ENCODE measurements at places on chromosomes 12 and 14.

DNA sequence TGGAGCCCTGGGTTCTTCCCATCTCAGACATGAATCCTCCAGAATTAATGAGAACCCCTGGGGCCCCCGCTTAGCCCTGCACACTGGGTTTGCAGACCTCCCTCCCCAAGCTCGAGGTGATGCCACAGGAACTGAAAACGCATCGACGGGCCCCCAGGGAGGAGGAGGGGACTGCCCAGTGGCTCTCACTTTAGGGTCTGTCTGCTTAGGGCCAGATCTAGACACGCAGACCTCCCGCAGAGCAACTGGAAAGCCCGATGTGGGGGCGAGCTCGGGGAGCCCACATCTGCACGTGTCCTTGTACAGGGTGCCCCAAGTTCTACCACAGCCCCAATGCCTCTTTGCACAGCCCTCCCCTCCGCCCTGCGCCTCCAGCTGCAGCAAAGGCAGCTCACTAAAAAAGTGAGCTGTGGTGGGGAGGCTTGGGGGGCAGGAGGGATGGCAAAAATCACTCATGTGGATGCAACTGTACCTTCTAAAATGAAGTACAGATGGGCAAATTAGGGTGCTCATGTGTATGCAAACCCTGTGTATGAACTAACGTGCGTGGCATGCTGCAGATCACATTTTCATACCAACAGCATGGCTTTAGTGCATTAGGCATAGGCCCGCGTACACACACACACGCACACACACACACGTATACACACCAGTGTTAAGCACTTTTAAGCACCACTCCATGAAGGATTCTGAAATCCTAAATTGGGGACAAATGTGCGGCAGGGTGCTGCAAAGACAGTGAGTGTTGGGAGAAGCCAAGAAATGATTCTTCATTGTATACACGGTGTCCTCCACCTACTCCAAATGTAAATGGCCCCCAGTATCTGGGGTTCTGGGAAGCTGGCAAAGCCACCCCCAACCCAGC lies 99.9 kb upstream of the MAP1LC3B2 start:
- no peak for DNase-seq

DNA sequence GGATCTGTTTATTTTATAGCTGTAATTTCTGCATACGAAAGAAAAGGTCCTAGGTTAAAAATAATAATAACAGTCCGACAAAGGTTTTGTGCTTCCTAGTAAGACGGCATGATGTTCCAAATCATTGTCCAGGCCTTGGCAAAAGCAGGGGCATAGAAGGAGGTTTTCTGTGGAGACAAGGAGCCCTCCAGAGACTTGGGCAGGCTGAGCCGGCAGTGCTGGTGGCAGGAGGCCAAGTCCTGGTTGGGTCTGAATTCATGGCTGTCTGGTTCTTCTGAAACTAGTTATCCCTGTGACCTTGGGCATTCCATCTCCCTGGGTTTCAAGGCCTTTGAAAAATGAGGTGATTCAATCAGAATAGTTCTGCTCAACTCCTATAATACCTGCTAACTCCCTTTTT lies 44.0 kb downstream of the KCNK13 start:
- DNase-seq: no peak

GRCh38 chr12:11787933-11788849 lies 138.7 kb downstream of the ETV6 start:
- DNase-seq: no peak

DNA sequence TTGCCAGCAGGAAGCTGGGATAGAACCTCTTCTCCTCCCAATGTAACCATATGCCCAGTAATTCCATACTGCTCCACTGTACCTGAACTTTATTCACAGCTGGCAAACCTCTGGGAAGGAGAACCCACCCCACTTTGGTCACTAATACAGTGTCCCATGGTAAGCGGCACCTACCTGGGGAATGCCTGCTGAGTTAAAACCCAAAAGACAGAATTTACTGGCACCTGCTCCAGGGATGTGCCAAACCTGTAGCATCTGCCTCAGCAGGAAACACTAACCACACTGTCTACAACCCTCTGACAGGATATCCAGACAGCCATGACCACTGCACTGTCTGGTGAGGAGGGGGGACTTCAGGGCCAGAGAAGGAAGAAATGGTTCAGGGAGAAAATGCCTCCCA lies 26.6 kb downstream of the DDX24 start:
- no peak for DNase-seq

- DNase-seq: no peak
These were observed 197.1 kb downstream of the MED13L start for GRCh38 chr12:116080415-116080814.

DNA sequence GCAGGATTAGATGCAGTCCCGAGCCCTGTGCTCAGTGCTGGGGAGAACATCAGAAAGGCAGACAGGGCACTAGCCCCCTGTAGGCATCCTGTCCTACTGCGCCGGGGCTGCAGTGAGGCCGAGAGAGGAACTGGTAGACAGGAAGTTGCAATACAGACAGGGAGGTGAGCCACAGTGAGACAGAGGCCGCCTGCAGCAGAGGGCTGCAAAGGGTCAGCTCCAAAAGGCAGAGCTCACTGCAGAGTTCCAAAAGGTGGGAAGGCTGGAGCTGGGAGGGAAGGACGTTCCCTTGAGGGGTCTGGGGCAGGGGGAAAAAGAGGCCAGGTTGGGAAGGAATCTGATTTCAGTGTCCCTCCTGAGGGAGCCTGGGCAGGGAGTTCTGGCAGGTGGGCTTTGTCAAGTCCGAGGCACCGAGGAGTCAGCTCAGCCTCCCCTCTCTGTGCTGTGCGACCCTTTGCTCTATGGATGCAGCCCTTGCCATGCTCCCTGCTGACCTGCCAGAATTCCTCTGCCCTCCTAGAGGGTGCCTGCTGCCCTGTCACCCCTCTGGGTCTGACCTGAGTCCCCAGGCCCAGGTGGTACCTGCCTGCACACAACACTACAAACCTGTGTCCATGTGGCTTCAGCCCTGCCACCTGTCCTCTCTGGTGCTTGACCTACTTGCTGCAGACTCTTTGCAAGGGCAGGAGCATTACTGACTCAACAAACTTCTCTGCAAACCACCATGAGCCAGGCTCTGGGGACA lies 63.5 kb downstream of the PRMT8 start:
- no peak for DNase-seq

- DNase-seq: no peak
These were observed 77.1 kb upstream of the ANKS1B start for GRCh38 chr12:100061814-100062213.

DNA sequence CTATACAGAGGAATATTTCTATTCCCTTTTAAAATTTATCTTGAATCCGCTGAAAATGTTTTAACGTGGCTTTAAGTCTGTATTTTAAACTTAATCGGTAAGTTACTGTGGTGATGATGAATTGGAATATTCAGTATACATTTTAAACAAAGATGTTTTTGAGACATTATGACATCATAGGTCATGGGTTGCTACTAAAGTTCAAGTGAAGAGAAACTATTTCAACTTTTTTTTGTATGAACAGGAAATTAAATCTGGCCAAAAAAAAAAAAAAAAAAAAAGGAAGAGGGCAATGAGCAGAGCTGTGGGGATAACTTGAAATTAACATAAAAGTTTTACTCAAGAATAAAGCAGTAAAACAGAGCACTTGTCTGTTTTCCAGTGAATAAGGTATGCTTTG lies 109.0 kb downstream of the PLEKHA5 start:
- no peak for DNase-seq

DNA sequence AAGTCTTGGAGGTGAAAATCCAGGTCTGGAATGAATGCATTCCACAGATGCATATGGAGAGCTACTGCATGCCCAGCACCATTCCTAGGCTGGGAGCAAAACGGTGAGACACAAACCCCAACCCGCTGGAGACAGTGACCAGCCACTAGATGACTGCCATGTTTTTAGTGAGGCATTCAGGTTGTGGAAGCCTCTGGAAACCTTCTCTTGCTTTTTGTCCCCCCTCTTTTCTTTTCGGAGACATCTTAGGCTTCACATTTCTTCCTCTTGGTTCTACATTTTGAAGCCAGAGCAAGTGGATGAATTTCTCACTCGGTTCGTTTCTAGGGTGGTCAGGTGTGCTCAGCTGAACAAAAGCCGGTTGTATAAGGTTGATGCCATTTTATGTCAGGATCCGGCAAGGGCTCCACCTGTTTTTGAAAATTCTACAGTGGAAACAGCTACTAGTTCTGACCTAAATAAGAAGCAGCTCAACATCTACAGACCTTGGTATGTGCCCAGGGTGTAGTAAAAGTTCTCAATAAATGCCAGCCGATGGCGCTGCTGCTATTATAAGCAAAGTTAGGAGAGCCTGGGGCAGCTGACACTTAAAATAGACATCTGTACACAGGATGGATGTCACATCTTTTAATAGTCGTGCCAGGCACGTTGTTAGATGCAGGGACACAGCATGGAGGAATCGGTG lies 1.8 kb upstream of the ZNF839 start:
- peak; percentile 51 for DNase-seq

- no peak for DNase-seq
These were observed 19.1 kb downstream of the DACT1 start for GRCh38 chr14:58656671-58657411.

DNA sequence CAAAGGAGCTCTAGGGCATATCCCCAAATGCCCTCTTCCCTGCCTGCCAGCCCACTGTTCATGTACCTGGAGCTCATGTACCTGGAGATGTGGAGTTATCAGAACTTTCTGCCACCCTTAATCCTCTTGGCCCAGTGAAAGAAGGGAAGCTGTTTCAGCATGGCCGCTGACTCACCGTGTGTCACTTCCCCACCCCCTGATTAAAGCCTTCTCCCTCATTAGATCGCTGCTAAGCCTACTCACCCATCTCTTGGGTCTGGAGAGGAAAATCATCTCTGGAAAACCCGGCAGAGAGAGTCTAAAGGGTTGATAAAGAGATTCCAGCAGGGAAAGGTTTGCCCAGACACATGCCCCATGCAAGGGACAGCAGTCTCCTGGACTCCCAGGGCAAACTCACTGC lies 4.5 kb upstream of the LTBP2 start:
- peak; percentile 31 for DNase-seq

- no peak for DNase-seq
These were observed 180.2 kb downstream of the ACSS3 start for GRCh38 chr12:81257947-81258551.

DNA sequence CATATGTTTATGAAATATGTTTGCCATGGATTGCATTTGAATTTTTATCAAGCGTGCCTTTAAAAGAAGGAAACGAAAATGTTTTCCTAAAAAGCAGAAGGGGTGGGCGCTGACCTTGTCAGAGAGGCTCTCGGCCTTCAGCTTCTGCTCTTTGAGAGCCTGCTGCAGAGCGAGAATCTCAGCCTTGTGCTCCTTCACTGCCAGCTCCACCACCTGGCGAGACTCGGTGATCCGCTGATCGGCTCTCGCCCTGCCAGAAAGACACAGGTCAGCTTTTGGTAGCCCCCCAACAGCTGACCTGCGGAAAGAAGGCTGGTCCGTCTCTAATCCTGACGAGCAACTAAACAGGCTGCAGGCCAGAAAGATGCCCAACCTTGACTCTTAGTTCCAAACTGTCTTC lies 62.4 kb downstream of the PRKAB1 start:
- no peak for DNase-seq

DNA sequence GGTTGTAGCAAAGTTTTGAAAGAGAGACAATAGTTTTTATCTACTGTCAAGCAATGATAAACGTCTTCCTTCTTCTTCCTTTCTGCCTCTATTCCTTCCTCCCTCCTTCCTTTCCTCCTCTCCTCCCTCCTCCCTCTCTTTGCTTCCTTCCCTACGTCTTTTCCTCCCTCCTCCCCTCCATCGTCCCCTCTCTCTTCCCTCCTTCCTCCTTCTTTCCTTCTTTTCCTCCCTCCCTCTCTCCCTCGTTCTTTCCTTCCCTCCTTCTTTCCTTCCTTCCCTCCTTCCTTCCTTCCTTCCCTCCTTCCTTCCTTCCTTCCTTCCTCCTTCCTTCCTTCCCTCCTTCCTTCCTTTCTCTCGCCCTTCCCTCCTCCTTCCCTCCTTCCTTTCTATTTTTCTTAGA lies 82.8 kb upstream of the KCNA1 start:
- DNase-seq: no peak

DNA sequence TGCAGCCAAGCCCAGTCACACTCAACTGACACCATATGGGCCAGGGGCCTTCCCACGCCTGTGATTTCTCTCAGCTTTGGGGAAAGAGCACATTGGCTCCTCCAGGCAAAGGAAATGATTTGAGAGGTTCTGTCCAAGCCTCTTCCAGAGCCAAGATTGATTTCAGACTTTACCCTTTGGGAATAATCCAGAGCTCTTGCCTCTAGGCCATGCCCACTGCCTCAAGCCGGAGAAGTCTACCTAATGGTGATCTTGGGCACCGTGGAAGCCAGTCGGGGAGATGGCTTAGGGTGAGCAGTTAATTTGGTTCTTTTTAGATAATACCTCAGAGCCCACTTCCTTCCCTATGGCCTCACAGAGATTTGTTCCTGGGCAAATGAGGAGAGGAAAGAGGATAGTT lies 45.0 kb upstream of the NUAK1 start:
- DNase-seq: no peak

DNA sequence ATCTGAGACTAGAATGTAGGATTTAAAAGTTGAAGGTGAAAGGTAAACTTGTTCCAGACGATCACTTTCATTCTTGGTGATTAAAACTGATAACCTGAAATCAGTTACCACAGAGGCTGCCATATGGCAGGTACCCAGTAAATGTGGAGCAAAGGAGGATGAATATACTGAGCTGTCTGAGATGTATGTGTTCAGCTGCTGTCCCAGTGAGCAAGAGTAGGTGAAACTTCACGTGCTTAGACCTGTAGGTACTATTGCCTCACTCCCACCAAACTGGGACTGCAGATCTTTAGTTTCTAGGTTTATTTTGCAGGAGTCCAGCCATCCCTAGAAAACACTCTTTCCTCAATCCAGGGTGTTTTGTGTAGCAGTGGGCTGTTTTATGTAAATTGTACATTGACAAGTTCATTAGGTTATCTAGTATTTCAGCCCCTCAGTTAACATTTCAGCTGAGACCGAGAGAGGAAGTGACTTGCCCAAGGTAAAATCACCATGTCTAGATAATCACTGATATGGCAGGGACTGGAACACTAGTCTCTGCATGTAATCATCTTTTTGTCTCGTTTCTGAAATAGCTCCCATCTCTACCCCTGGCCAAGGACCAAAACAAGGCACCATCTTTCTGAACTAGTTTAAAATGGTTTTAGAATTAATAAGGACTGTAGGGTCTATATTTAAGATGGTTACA lies 62.7 kb downstream of the ATG14 start:
- no peak for DNase-seq

- DNase-seq: no peak
These were observed 21.2 kb downstream of the DGLUCY start for GRCh38 chr14:91135039-91135438.

GRCh38 chr12:11905534-11905933 lies 165.2 kb upstream of the BCL2L14 start:
- DNase-seq: no peak

Measured in stimulated activated CD4-positive, alpha-beta T cell treated with anti-CD3 and anti-CD28 coated beads, Interleukin-1b, Interleukin-23, amount 100 ng/mL, for 48 hours (primary cell).